NCI-H2227 treated with DMSO at 0.1 percent for 48 hours (cell line): ENCODE measurements at places on chromosomes 6 and 20.

GRCh38 chr6:16345449-16346330 is 107.3 kb downstream of the GMPR start:
- DNase-seq = no peak

- no peak for DNase-seq
These were observed 7.9 kb upstream of the ARMC12 start for GRCh38 chr6:35728683-35729678.

- peak; percentile 63 for DNase-seq
These were observed 92.8 kb downstream of the ATRN start for GRCh38 chr20:3563548-3564177.

- DNase-seq = no peak
These were observed 46.4 kb downstream of the SNAI1 start for GRCh38 chr20:50029083-50029696.

DNA sequence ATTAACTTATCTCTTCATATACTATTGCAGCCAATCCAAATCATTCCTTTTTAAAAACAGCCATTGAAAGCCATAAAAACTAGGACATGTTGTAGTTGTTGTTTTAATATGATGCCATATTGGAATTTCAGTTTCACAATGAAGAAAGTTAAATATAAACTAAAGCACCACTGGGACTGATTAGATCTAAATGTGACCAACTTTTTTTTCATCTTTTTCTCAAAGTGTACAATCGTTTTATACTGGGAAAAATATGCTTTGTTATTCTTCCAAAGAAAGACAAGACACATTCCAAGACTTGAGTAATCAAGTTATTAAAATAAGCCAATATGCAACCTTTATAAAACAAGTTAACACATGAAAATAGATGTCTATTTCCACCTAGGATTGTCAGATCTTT is 68.5 kb downstream of the THEMIS start:
- DNase-seq = no peak

- DNase-seq = peak; percentile 87
These were observed at the start of gene RAE1 for GRCh38 chr20:57351042-57351783. TSS of gene RAE1 (plus strand) at chr20:57351255. CDS start at chr20:57354039, 2,784 bp downstream.

DNA sequence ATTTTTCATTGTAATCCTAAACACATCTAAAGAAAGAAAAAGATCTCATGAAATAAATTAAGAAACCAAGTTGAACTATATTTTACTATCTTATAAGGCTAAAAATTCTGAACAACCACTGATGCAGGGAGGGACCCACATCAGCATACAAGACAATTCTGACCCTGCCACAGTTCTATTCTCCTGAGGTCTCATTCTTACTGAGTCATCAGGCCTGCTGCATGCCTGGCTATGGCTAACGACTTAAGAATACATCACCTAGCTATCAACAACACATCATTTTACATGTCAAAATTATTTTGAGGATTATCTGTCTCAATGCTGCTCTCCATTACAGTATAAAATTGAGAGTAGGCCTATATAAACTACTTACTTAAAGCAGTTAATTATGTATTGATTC is 52.9 kb downstream of the FBXL4 start:
- DNase-seq = no peak

- DNase-seq = no peak
These were observed 39.5 kb downstream of the CITED2 start for GRCh38 chr6:139334806-139335446.

GRCh38 chr20:4119854-4120209 is 104.5 kb upstream of the RNF24 start:
- no peak for DNase-seq

GRCh38 chr6:151275121-151275520 is 35.4 kb downstream of the AKAP12 start:
- DNase-seq = no peak
